ENCODE measurements at places on chromosomes 1 and 21. TPM values are rescaled to one million over a fixed set of nuclear protein-coding genes. Genes with fewer than 3 reads are reported as not detected.

DNA sequence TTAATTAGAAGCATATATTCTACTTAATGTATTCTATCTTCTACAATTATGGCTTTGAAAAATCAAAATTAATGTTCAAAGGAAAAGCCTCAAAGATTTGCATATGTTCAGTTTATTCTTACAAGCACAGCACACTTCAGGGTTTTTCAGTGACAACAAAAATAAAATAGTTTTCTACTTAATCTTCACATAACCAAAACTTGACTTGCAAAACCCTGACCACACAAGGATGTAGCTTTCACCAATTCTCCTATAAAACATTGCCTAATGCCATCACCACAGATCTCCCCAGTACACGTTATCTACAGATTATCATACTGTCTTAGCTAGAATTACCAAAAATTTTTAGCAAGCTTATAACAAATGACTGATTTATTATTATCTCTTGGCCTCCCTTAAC is 23.3 kb downstream of the LPAR3 start:
- no peak overlapping the region for H3K4me3 ChIP-seq
- no peaks in the 10 kb centered on the region for H3K27me3 ChIP-seq
- H3K27ac ChIP-seq: no peak overlapping the region
- no peaks in the 10 kb centered on the region for H3K4me1 ChIP-seq

GRCh38 chr1:74522148-74522547 is 9.7 kb upstream of the LRRC53 start:
- H3K27ac ChIP-seq: peak overlapping the region; percentile 48
- H3K4me1 ChIP-seq: peaks cover 6% of the 10 kb centered on the region
- peak overlapping the region; percentile 63 for H3K4me3 ChIP-seq
- H3K36me3 ChIP-seq: no peaks in the 10 kb centered on the region

GRCh38 chr1:89974696-89975470 is 20.0 kb upstream of the ZNF326 start:
- no peaks in the 10 kb centered on the region for H3K36me3 ChIP-seq
- H3K4me1 ChIP-seq: peaks cover 2% of the 10 kb centered on the region
- no peaks in the 10 kb centered on the region for H3K27me3 ChIP-seq
- DNase-seq: no peak

GRCh38 chr1:143497374-143497747 is 474.4 kb downstream of the FAM72C start:
- no peaks in the 10 kb centered on the region for H3K4me1 ChIP-seq
- peak; percentile 12 for DNase-seq
- H3K36me3 ChIP-seq: peaks cover 3% of the 10 kb centered on the region
- H3K27me3 ChIP-seq: no peaks in the 10 kb centered on the region
- H3K27ac ChIP-seq: no peak overlapping the region

GRCh38 chr1:51693419-51694155 is 76.7 kb downstream of the OSBPL9 start:
- no peaks in the 10 kb centered on the region for H3K36me3 ChIP-seq
- H3K27ac ChIP-seq: no peak overlapping the region
- H3K27me3 ChIP-seq: no peaks in the 10 kb centered on the region
- no peak overlapping the region for H3K4me3 ChIP-seq
- H3K4me1 ChIP-seq: no peaks in the 10 kb centered on the region

- DNase-seq: no peak
- H3K27ac ChIP-seq: no peak overlapping the region
- no peaks in the 10 kb centered on the region for H3K4me1 ChIP-seq
- no peak overlapping the region for H3K4me3 ChIP-seq
Observed at GRCh38 chr1:156938813-156939212, 18.4 kb downstream of the LRRC71 start.

DNA sequence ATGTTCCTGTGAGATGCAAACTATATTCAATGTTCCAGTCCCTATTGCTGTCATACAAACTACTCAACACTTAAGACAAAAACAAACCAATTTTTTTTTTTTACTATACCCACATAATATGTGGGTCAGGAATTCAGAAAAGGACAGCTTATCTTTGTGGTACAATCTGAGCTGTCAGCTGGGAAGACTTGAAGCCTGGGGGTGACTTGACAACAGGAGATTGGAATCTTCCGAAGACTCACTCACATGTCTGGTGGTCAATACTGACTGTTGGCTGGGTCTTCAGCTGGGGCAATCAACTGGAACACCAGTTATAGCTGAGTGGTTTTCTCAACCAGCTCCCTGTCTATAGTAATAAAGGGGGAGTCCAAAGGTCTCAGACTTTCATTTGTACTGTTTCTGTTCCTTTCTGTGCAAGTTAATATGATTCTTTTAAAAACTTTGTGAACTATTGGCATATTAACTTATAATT is 81.7 kb upstream of the ATP1B1 start:
- no peaks in the 10 kb centered on the region for H3K4me1 ChIP-seq
- H3K27me3 ChIP-seq: no peaks in the 10 kb centered on the region
- no peak overlapping the region for H3K27ac ChIP-seq
- no peak overlapping the region for H3K4me3 ChIP-seq

- peak overlapping the region; percentile 54 for H3K4me3 ChIP-seq
- peak; percentile 47 for DNase-seq
- no peaks in the 10 kb centered on the region for H3K36me3 ChIP-seq
- H3K27me3 ChIP-seq: peaks cover 4% of the 10 kb centered on the region
Observed at GRCh38 chr1:247111259-247111699, 7.1 kb upstream of the ZNF669 start.

DNA sequence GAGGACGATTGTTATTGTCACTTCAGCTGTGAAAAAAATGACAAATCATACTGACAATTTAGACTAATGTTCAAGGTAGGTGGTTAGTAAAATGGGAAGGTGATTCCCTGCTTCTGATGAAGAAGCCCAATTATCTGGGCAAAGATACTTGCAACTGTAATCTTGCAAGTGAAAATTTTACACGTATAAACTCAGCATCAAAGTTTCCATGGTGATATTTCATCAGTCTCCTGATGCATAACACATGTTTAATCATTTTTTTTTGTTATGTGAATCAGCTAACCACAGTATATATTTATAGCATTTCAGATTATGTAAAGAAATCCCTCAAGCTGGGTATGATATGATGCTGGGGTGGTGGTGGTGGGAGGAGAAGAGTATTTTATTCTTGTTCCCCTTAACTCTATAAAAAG is 16.4 kb upstream of the KCNK1 start:
- no peak for DNase-seq
- H3K4me3 ChIP-seq: no peak overlapping the region
- H3K27me3 ChIP-seq: no peaks in the 10 kb centered on the region
- no peak overlapping the region for H3K27ac ChIP-seq

DNA sequence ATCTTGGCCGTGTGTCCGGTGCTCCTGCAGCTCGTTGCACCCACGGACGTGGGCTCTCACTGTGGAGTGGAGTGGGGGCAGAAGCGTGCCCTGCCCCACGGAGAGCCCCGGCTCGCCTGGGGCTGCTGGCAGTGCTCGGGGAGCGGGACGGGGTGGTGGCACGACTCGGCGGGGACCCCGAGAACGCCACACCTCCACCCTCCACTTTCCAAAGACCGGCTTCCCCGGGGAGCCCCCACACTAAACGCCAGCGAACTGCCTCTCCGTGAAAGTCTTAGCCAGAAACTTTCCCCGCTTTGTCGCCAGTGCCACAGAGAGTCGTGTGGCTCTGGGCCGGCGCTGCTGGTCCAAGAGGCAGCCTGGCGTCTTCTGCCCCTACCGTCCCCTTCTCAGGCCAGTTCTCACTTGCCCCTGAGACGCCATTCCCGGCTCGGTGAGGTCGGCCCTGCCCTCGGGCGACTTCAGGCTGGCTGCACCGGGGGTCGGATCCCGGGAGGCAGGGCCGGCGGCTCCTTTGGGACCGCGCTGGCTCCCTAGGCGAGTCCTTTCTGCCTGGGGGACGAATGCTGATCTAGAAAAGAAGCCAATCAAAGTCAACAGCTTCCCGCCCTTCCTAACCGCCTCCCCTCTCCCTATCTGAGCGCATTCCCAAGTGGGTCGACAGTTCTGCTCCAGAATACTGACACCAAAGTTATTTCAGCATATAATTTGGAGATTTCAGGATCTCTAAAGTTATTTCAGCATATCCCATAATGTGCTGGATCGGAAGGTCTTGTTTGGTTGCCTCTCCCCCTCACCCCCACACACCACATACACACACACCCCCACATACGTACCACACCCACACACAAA is 2.6 kb upstream of the SAMD13 start:
- peak; percentile 63 for DNase-seq
- peak overlapping the region; percentile 93 for H3K4me3 ChIP-seq
- no peaks in the 10 kb centered on the region for H3K27me3 ChIP-seq
- peaks cover 10% of the 10 kb centered on the region for H3K4me1 ChIP-seq

- H3K4me3 ChIP-seq: no peak overlapping the region
- no peak overlapping the region for H3K27ac ChIP-seq
- DNase-seq: no peak
- H3K27me3 ChIP-seq: no peaks in the 10 kb centered on the region
- H3K4me1 ChIP-seq: no peaks in the 10 kb centered on the region
Observed at GRCh38 chr21:36512971-36513370, 33.0 kb upstream of the CLDN14 start.

GRCh38 chr1:233387585-233387984 is 60.1 kb downstream of the MAP3K21 start:
- no peak for DNase-seq
- H3K27me3 ChIP-seq: no peaks in the 10 kb centered on the region
- H3K4me3 ChIP-seq: no peak overlapping the region
- no peak overlapping the region for H3K27ac ChIP-seq
- peaks cover 10% of the 10 kb centered on the region for H3K36me3 ChIP-seq

DNA sequence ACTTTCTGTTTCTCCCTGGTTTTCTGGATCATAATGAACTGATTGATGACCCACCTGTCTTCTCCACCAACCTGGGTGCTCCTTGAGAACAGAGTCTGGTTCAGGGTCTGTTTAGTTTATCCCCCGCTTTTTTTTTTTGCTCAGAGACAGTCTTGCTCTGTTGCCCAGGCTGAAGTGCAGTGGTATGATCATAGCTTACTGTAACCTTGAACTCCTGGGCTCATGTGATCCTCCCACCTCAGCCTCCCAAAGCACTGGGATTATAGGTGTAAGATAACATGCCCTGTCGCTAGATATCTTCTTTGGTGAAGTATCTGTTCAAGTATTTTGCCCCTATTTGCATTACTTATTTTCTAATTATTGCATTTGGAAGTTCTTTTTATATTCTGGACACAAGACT is 30.2 kb upstream of the CITED4 start:
- no peak for DNase-seq
- H3K27me3 ChIP-seq: no peaks in the 10 kb centered on the region
- no peaks in the 10 kb centered on the region for H3K4me1 ChIP-seq
- no peak overlapping the region for H3K4me3 ChIP-seq

- no peaks in the 10 kb centered on the region for H3K4me1 ChIP-seq
- no peaks in the 10 kb centered on the region for H3K36me3 ChIP-seq
- no peaks in the 10 kb centered on the region for H3K27me3 ChIP-seq
- no peak for DNase-seq
- no peak overlapping the region for H3K27ac ChIP-seq
Observed at GRCh38 chr1:234643850-234644134, 33.8 kb upstream of the IRF2BP2 start.

DNA sequence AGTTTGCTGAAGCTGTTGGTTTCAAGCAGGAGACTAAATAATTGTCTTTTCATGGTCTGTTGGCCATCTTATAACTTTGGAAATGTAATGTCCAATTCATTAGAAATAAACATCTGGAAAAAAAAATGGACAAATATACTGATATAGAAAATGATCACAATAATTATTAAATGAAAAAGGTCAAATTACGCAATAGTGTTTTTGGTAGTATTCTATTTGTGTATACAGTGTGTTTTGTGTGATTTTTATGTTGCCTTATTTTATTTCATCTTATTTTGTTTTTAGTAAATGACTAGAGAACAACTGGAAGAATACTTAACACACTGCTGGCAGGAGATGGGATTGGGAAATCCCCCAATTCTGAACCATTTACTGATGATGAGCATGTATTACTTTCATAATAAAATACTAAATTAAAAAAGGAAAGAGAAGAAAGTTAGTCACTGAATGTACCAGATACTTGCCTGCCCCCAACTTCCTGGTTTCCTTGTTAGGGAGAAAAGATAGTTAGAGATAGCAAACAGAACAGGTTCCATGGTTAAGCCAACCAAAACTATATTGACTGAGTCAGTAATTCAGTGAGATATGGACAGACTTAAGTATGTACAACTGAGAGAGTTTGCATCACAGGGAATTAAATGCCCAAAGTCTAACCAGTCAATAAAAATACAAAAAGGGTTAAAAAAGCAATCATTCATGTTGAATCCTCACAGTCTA is 24.0 kb upstream of the SAMD13 start:
- DNase-seq: no peak
- H3K4me3 ChIP-seq: no peak overlapping the region
- H3K27me3 ChIP-seq: no peaks in the 10 kb centered on the region
- no peaks in the 10 kb centered on the region for H3K36me3 ChIP-seq
- no peak overlapping the region for H3K27ac ChIP-seq

GRCh38 chr1:150233359-150234308 is 2.3 kb downstream of the ANP32E start:
- H3K27me3 ChIP-seq: no peaks in the 10 kb centered on the region
- no peak for DNase-seq
- H3K27ac ChIP-seq: no peak overlapping the region
- H3K36me3 ChIP-seq: peaks cover 26% of the 10 kb centered on the region

DNA sequence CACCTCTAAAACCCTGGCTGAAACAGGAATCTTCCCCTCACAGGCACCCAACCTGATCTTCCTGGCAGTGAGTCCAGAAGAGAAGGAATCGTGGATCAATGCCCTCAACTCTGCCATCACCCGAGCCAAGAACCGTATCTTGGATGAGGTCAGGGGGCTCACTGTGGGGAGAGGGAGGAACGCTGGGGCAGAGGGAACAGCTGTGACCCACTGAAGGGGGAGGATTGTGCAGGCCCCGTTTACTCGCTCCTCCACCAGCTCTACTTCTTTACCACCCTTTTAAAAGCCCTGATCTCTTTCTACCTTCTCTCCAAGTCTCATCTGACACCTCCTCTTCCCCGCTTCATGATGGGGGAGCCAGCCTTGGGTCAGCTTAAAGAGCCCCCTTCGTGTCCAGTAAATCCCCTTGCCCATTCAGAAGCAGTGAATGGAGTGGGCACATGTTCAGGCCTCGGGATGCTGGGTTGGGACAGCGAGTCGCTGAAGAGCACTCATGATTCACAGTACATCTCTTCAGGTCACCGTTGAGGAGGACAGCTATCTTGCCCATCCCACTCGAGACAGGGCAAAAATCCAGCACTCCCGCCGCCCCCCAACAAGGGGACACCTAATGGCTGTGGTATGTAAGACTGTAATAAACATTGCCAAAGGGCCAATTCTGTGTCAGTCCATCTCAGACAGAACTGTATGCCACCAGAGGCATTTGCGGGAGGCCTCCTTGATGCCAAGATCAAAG is 7.3 kb downstream of the PLEKHO1 start:
- H3K4me1 ChIP-seq: peaks cover 6% of the 10 kb centered on the region
- H3K36me3 ChIP-seq: peaks cover 87% of the 10 kb centered on the region
- H3K27ac ChIP-seq: no peak overlapping the region
- no peaks in the 10 kb centered on the region for H3K27me3 ChIP-seq
- no peak overlapping the region for H3K4me3 ChIP-seq

ACTN2 gene
- total RNA-seq: 2.3 TPM

PLA2G2F gene
- not detected for total RNA-seq

S100B gene
- total RNA-seq: 0.53 TPM

HSPA6 gene
- not detected for total RNA-seq

SLC6A9 gene
- 30.1 TPM for total RNA-seq

TAS1R1 gene
- not detected for total RNA-seq

SCNM1 gene
- 54.1 TPM for total RNA-seq

TACSTD2 gene
- total RNA-seq: 1.5 TPM

RGL1 gene
- 1.4 TPM for total RNA-seq

MMP23B gene
- total RNA-seq: 13.7 TPM

IPO9 gene
- total RNA-seq: 104 TPM

All from H9 (cell line).